ENCODE measurements at places on chromosomes 1 and 21.

- H3K36me3 ChIP-seq, result no peaks in the 10 kb centered on the region
- H3K4me3 ChIP-seq, result no peak overlapping the region
- no peak overlapping the region for H3K27ac ChIP-seq
- DNase-seq, result no peak
- H3K4me1 ChIP-seq, result no peaks in the 10 kb centered on the region
These were observed 84.5 kb upstream of the KCNE2 start for GRCh38 chr21:34279285-34279684.

DNA sequence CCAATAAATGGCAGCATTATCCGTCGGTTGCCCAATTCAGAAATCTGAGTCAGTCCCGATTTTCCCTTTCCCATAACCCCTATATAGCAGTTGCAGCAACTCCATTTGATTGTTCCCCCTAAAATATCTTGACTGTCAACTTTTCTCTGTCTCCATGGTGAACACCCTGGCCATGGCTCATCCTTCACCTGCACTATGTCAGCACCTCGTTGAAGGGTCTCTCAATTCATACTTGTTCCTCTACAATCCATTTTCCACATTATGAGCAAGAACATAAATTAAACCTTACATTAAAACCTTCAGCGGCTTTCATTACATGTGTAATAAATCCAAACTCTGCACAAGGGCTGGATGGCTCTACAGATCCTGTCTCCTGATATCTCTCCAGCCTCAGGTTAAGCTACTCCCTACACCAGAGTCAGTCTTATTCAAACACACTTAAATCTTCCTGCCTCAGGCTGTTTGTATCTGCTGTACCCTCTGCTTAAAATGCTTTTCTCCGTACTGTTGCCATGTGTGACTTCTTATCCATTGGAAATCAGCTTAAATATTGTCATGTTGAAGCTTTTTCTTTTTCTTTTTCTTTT, 87.3 kb downstream of the BACH1 start:
- H3K27ac ChIP-seq, result no peak overlapping the region
- H3K27me3 ChIP-seq, result no peaks in the 10 kb centered on the region
- no peak for DNase-seq
- H3K36me3 ChIP-seq, result no peaks in the 10 kb centered on the region
- H3K4me1 ChIP-seq, result no peaks in the 10 kb centered on the region

GRCh38 chr21:45510466-45510955, 31.7 kb downstream of the SLC19A1 start:
- H3K27ac ChIP-seq, result no peak overlapping the region
- H3K4me1 ChIP-seq, result 0 out of 2 replicates have a peak, but pooled peaks cover 1% of the 10 kb centered on the region
- H3K27me3 ChIP-seq, result no peaks in the 10 kb centered on the region
- H3K4me3 ChIP-seq, result no peak overlapping the region

DNA sequence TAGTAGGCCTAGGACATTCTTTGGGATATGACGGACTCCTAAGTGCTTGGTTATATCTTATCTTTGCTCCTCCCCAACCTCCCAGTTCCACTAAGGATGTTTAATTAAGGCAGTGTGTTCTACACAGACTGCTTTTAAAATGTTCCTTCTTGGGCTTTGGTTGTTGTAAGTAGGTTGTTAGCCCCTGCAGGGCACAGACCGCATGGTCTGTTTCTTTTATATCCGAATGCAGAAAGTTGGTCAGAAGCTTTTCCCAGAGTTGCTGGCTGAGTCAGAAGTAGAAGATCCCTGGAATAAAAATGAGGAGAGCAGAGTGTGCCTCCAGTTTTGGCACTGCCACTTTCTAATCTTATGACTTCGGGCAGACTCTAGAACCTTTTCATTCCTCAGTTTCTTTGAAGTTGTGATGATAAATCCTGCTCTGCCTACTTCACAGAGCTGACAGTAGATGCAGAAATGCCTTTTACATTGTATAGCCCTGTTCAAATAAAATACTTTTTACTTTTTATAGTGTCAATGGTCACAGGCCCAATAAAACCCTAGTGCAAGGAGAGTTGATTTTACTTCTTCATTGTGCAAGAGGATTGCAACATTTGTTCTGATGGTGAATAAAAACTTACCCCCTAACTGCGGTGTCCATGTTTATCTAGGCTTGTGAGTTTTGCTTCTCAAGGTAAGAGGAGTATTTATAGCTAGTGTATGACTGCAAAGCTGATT, 18.4 kb downstream of the FMN2 start:
- no peaks in the 10 kb centered on the region for H3K36me3 ChIP-seq
- H3K27me3 ChIP-seq, result no peaks in the 10 kb centered on the region
- no peak for DNase-seq
- H3K4me1 ChIP-seq, result no peaks in the 10 kb centered on the region

- peak overlapping the region; percentile 97 for H3K4me3 ChIP-seq
- peaks cover 1% of the 10 kb centered on the region for H3K4me1 ChIP-seq
- DNase-seq, result no peak
These were observed 1.3 kb downstream of the KDM5B start for GRCh38 chr1:202806845-202807450.

GRCh38 chr1:21894034-21894881, 42.9 kb downstream of the HSPG2 start:
- no peak overlapping the region for H3K4me3 ChIP-seq
- H3K27me3 ChIP-seq, result no peaks in the 10 kb centered on the region
- H3K36me3 ChIP-seq, result peaks cover 25% of the 10 kb centered on the region
- no peak for DNase-seq
- no peak overlapping the region for H3K27ac ChIP-seq
- no peaks in the 10 kb centered on the region for H3K4me1 ChIP-seq

DNA sequence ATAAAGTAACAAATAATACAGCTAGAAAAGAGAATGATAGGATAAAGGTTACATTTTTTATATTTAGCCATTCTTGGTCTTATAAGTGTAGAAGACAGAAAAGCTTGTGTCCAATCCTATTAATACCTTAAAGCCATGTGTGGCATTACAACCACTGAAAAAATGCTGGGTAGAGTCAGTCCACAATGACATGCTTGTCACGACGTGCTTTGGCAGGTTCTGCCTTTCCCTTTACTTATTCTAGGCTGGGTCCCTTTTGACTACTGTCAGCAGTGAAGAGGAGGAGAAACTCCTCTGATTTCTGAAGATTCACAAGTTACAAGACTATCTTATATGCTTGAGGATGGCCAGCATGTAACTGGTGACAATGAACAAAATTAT, 14.6 kb upstream of the AIM2 start:
- H3K4me3 ChIP-seq, result no peak overlapping the region
- H3K36me3 ChIP-seq, result no peaks in the 10 kb centered on the region
- H3K27me3 ChIP-seq, result no peaks in the 10 kb centered on the region
- H3K4me1 ChIP-seq, result no peaks in the 10 kb centered on the region
- DNase-seq, result no peak

Measured in iPS DF 6.9 (cell line).